Hippocampal formation (tissue), 2 donors: ENCODE measurements at places on chromosomes 16 and 17.
A peak's percentile ranks its signal among the peaks of the same experiment; 100 is the strongest.

DNA sequence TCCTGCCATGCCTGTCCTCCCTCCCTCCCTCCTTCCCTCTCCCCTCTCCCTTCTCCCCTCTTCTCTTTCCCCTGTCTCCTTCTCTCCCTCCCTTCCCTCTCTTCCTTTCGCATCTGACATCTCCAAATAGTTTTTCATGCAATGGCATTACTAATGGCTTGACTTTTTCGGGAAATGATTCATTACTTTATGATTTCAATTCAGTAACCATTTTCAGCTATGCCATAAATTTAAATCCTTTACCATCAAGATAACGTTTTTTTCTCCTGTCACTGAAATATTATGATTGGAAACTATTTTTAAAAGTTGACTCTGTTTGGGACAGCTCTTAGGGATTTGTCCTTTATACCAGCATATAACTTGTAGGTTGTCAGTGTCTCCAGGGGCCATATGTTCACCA is 201.0 kb downstream of the WWOX start:
- no peak for DNase-seq

DNA sequence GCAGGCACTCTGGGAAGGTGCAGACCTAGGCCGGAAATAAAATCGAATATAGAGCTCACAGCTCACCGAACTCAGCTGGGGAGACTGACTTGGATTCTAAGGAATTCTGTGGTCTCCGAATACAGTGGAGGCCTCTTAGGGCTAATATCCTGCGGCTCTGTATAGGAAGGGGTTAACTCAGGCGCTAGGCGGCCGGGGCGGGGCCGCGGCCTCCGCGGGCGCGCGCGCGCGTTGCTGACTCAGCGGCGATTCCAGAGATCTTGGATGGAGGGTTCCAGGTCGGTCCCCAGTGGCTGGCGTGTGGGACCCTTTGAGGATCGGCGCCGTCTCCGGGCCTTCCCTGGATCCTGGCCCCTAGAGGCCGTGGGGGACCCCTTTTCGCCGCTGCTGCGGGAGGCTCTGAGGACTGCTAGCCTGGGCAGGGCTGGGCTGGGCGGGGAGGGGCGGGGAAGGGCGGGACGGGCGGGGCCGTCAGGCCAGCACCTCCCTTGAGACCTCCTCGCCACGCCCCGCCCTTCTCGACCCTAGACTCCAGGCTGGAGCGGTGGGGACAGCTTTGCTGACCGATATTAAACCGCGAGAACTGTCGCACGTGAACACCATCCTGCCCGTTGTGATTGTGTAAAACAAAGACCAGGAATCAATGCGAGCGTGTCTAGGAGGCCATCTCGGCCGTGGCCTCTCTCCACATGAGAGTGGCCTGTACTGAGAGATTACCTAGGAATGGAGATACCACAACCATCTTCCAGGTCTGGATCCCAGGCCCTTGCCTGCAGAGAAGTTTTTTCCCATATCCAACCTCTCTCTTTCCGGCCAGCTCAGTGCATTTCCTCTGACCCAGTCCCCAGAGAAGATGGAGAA is 1.4 kb upstream of the PLEKHH3 start:
- DNase-seq = peak; percentile 86

DNA sequence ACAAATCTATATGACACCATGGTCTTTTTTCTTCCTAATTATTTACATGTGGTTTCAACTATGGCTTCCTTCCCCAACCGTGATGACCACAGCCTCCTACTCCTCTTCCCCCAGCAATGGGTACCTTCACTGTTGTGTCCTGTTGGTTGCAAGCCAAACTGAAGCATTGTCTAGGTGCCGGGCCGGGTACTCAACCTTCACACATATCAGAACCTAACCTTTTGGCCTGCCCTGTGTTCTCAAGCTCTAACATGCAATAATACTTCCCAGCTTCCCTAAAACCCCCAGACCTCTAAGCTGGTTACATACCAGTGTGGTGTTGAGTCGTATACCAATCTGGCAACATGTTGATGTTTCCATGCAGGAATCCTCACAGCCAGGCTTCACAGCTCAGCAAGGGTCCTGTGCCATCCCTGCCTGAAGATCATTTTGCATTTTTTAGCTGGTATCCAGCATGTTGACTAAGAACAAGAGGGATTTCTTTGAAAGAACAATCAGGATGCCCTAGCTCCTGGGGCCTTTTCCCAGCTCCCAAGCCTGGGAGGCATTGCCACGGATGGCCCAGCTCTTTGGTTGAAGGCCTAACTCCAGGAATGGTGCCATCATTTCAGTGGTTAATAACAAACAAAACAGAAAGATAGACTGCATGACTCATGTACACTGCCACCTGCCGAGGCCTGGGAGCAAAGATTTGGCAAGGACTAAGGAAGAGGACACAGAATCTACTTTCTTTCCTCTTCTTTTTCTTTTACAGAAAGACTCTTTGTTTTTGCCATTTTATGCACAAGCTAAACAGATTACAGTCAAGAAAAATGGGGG is 373.7 kb upstream of the SALL1 start:
- DNase-seq = peak; percentile 37

DNA sequence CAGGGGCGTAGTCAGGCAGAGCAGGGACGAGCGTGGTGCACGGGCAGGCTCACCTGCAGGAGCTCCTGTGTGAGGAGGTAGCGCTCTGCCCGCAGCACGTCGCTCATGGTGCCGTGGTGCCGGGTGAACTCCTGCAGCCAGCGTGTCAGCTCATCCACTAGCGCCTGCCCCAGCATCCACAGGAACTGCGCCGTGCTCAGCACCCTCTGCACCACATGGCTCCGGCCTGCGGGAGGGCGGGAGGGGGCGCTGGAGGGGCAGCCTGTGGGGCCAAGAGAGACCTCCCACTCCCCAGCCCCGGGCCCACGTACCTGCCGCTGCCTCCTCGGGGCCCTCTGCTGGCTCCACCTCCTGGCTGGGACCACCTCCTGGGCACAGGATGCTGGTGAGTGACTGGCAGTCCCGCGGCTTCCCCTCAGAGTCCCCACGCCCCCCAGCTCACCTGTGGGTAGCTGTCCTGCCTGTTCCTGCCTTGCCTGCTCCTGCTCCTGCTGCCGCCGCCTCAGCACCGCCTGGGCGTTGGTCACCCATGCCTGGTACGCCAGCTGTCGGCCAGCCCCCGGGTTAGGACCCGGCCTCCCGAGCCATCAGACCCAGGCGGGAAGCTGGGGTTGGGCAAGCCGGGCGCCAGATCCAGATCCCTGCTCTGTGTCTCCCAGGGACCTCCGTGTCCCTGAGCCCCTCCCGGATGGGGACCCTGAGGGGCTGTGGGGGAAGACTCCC is 16.6 kb downstream of the CTU2 start:
- no peak for DNase-seq

GRCh38 chr17:45031231-45032173 is 19.9 kb downstream of the DCAKD start:
- DNase-seq = no peak

- no peak for DNase-seq
Observed at GRCh38 chr16:75289189-75289588, 37.8 kb upstream of the BCAR1 start.

- DNase-seq = no peak
Observed at GRCh38 chr17:4836221-4836620, 3.1 kb downstream of the MINK1 start.
